ENCODE measurements at places on chromosomes 6 and 20. TPM values are rescaled to one million over a fixed set of nuclear protein-coding genes. Genes with fewer than 3 reads are reported as not detected.

Gene NOTCH4
- 9.1 TPM for total RNA-seq

Gene MYLK2
- 18.5 TPM for total RNA-seq

Gene DDX27
- total RNA-seq = 13.9 TPM

Gene C4B
- total RNA-seq = 0.44 TPM

Gene OR2J3
- total RNA-seq = not detected

Gene SLC32A1
- not detected for total RNA-seq

Gene OR2H1
- not detected for total RNA-seq

Gene CSE1L
- 52.6 TPM for total RNA-seq

Gene BPIFA1
- total RNA-seq = not detected

DNA sequence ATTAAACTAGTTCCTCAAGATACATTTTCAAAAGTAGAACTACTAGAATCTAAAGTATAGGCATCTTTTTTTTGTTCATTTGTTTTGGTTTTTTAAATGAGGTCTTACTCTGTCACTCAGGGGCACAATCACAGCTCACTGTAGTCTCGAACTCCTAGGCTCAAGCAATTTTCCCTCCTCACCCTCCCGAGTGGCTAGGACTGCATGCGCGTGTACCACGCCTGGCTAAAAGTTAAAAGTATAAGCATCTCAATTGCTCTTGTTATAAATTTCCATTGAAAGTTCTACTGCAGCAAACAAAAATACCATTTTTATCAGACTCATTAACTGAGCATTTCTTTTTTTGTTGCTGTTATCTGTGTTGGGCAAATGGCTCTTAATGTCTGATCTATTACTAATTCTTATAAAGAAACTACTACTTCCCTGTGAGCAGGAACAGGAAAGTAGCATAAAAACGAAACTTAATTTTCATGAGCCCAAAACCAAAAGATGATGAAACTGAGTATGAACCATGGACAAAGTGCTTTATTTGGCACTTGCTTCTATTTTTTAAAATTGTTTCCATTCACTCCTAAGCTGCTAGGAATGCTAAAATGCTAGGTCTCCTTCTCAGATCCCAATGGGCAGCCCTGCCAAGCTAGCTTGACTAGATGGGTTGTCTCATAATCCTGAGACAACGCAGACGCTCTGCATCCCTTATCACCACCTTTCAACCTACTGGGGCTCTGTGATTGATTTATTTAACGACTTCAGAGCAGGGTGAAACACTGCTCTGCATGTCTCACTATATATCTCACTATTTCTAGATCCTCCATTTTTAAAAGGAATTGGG, 36.9 kb downstream of the TRPC4AP start:
- DNase-seq = peak; percentile 28

DNA sequence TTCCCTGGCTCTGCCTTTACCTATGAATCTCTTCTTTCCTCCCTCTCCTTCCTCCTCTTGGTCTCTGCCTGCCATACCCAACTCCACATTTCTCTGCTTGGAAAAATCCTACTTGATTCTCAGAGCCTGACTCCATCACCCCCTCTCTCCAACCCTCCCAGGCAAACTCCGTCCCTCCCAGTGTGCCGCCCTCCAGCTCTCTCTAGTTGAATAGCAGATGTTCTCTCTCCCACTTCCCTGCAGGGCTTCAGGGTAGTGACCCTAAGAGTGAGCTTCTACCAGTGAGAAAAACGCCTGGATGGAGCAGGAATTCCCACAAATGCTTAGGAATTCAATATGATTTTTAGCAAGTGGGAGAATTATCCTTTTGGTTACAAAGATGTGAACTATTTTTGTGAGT, 141.6 kb downstream of the MTHFD1L start:
- no peak for DNase-seq

- DNase-seq = peak; percentile 38
These were observed 66.2 kb upstream of the BEND6 start for GRCh38 chr6:56888687-56889086.

GRCh38 chr20:52242237-52243230, 51.0 kb upstream of the ZFP64 start:
- DNase-seq = peak; percentile 19

DNA sequence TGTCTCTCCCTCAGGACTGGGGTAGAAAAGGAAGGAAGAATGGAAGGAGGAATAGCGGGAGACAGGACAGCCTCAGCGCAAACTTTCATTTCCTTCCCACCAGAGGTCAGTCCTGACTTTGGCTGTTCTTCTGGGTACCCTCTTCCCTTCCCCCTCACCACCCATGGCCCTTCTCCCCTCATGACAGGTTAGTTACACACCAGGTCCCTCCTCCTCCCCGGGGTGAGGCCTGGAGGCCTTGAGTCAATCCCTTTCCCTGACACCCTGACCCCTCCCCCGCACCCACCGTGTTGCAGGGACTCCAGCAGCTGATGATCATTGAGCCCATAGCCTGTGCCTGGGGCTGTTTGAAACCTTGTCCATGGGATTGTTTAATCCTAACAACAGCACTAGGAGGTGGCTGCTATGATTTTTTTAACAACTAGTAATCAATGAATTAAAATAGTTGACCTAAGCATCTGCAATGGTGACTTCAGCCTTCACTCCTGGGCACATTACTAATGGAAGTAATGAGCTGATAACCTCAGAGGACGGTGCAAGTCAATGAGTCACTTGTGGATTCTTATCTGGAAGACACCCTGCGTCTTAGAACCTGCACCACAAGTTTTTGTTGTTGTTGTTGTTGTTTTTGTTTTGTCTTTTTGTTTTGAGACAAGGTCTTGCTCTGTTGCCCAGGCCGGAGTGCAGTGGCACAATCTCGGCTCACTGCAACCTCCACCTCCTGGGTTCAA, 46.6 kb upstream of the CCDC167 start:
- DNase-seq = no peak

DNA sequence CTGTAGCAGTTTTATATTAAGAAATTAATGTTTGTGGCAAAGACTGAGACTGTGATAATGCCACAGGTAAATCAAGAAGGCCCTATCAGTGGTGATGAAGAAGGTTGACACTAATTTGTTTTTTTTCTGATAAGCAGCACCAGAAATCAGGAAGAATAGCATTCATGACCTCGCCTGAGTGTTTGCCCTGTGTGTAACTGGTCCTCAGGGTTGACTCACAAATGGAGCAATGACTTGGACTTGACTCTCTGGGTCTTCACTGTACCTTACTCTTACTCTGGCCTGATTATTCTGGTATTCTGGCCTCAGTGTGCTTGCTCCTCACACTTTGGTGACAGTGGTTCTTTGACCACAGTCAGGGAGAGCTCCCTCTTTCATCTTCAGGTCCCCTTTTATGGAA, 243.9 kb downstream of the HAO1 start:
- no peak for DNase-seq

DNA sequence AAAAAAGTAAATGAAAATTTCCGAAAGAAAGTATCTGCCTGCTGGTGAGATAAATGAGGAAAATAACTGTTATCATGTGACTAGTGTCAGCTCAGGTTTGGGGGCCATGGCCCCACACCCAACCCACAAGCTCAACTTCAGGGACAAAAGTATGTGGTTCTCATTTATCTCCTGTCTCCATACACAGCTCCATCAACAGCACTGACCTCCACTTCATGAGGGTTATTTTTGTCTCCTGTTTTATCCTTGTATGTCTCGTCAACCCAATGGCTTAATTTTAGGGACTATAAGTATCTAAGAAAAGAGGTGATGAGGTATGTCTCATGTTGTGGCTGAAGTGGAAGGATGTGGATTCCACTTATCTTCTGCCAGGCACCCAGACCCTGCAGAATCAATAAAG, 271.6 kb upstream of the RIN2 start:
- DNase-seq = no peak

DNA sequence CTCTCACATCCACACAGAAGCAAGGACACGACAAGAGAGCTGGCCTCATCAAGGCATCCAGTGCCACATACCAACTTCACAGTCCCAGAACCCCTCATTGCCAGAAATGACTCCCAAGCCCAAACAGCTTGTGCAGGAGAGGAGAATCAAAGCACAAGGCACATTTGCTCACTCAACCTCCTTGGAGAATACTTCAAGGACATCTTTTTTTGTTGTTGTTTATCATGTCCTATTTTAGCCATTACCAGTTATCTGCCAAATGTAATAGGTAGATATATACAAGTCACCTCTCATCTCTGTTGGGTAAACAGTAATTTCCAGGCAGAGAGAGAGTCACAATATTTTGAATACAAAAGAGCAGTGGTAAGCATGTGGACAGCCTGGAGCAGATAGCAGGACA, 47.8 kb downstream of the RTN4IP1 start:
- no peak for DNase-seq

DNA sequence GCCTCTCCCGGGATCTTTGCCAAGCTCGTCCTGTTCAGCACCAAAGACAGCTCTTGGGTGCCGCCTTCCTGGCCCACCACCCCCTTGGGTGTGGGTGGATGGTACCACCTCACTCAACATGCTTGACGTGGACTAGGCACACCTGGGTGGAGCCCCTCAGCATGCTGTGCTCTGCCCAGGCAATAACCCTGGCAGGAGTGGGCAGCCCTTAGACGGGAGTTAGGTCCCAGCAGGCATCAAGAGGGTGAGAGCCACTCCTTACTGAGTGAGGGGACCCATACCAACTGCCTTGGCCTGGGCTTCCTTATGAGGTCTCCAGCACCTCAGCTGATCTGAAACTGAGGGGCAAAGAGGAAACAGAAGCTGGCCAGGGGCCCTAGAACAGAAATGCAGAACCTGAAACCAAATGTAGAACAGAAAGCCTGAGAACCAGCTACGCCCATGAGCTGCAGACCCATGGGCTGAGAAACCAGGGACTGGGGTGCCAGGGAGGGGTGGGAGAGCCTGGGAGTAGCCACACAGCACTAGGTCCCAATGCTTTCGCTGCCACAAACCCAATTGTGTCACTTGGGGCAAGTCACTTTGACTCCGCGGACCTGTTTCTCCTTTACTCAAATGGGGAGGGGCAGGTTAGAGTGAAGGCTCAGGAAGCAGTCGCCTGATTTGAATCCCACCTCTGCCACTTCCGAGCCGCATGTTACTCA, 2.0 kb downstream of the FGD2 start:
- DNase-seq = no peak

DNA sequence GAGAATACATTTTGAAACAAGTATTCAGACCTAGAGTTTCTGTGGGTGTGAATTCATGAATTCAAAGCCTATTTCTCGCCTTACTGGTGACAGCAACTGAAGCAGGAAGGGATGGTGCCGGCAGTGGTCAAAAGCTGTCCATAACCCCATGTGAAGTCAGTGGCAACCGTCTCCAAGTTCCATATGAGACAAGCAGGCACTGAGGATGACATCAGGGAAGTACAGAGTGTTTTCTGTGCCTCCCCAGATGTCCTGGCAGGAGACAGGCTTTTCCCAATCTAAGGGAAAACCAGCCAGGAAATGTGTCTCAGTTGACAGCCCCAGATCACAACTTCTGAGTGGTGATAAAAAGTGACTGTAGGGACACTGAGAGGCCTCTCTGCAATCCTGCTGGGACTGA, 66.6 kb downstream of the HIVEP2 start:
- DNase-seq = no peak

DNA sequence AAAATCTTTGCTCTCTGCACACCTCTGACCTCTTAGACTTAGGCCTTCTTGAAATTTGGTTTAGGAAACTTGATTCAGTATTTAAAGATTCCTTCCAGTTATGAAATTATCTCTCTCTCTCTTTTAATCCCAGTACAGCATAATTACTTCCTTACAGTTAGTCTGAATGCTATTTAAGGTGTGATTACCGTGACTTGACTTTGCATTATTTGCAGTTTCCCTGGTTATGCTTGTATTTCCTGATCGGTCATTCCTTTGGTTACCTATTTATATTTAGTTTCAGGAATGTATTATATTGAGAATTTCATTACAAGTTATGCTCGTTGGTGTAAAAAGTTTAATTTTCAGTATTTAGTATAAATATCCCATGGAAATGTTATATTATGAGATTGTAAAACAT, 16.3 kb downstream of the TMEM170B start:
- DNase-seq = no peak

DNA sequence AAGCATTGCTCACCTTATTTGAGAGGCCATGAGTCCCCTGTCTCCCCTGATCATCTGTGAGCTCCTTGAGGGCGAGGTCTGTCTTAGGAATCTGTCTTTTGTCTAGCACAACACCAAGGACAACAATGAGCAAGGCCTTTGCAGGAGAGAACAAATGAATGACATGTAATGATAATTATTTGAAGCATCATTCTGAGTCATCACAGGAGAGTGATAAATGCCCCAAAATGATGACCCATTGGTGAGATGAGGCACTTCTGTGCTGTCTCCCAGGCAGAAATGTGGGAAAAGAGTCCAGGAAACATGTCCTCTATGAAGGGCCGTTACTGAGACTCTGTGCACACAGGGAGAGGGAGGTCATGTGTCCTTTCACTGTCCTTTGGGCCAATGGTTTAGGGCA, 105.2 kb upstream of the LRFN2 start:
- no peak for DNase-seq

DNA sequence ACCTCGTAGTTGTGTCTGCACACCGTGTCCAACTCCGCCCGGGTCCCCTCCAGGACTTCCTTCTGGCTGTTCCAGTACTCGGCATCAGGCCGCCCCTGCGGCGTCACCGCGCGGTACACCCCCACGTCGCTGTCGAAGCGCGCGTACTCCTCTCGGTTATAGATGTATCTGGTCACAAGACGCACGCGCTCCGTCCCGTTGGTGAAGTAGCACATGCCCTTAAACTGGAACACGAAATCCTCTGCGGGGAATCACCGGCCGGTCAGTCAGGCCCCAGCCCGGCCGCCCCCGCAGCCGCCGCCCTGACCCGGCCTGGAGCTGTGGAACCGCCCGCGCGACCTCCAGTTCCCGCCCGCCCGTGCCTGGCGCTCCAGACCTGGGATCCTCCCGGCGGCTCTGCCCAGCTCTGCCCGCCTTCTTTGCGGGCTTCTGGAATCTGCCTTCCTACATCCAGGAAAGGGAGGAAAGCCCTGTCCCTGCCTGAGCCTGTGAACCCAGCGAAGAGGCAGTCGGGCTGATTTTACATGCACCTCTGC, 1.6 kb downstream of the HLA-DQB1 start:
- DNase-seq = peak; percentile 21

- no peak for DNase-seq
These were observed 13.9 kb downstream of the ZC3H12D start for GRCh38 chr6:149470948-149471347.

DNA sequence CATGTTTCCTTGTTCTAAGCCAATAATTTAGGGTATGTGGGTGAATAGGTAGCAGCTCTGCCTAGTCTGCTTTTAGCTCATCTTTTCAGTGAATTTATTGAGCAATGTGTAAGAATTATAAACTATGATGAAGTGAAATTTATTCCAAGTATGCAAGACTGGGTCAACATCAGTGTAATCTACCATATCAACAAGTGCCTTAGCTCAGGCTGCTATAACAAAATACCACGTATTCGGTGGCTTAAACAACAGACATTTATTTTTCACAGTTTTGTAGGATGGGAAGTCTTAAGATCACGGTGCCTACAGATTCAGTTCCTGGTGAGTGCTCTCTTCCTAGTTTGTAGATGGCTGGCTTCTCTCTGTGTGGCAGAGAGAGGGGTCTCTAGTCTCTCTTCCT, 54.0 kb downstream of the LYRM2 start:
- DNase-seq = no peak

- no peak for DNase-seq
These were observed 54.7 kb upstream of the SNX9 start for GRCh38 chr6:157768304-157768703.

- DNase-seq = peak; percentile 87
These were observed at the start of gene TRAM2 for GRCh38 chr6:52577022-52577777. Gene TRAM2, minus strand, starts transcription at chr6:52577060. Its CDS starts 145 bp downstream, at chr6:52576915.

GRCh38 chr6:75611011-75611701, 9.5 kb downstream of the SENP6 start:
- no peak for DNase-seq

GRCh38 chr20:58017231-58017969, 211.1 kb downstream of the ANKRD60 start:
- no peak for DNase-seq

GRCh38 chr6:55569638-55570037, 9.4 kb downstream of the HMGCLL1 start:
- DNase-seq = no peak

- no peak for DNase-seq
These were observed 70.2 kb downstream of the SSR1 start for GRCh38 chr6:7242835-7243178.
